ENCODE measurements at places on chromosomes 7 and 10.
A peak's percentile ranks its signal among the peaks of the same experiment; 100 is the strongest.

GRCh38 chr7:44386139-44386913 lies 60.9 kb upstream of the CAMK2B start:
- no peak for DNase-seq

DNA sequence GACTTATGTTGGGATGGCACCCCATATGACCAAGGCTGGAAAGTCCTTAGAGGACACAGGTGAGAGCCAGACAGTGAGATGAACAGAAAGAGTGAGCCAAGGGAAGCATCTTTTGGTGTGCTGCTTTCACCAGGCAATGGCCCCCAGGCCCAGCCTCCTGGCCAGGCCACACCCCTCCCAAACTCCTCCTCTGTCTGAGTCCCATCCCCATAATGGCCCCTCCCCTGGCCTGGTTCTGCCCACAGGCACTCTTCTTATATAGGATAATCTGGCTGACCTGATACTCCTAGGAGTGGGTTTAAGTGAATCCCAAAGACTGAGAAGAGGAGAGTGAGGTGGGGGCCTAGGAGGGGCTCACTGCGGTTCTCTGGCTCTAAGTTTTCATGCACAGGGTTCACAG lies 252.5 kb downstream of the RPS24 start:
- DNase-seq, result no peak

GRCh38 chr10:102646610-102647442 lies 2.5 kb downstream of the TRIM8 start:
- no peak for DNase-seq

GRCh38 chr10:121694327-121694965 lies 96.2 kb upstream of the FGFR2 start:
- DNase-seq, result no peak

- DNase-seq, result peak; percentile 11
Measured at GRCh38 chr10:6678211-6678803, 98.2 kb upstream of the PRKCQ start.

DNA sequence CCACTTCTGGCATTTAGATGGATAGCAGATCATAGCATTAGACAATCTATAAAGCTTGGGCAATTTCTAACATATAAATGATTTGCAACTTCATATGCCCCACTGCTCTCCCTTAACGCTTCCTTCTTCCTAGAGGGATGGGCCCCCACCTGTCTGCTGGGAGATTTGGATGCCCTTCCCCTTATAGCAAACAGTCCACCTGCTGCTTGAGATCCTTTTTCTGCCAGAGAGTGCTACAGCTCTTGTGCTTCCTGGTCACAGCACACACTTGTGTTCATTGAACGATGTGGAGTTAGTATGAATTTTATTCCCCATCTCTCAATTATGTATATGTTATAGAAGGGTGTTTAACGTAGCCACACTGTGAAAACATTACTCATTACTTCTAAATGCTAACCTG lies 10.4 kb upstream of the PCGF5 start:
- no peak for DNase-seq

GRCh38 chr7:66013938-66014337 lies 31.9 kb upstream of the GUSB start:
- peak; percentile 33 for DNase-seq

- DNase-seq, result no peak
Measured at GRCh38 chr7:157987906-157988305, 599.7 kb downstream of the PTPRN2 start.

DNA sequence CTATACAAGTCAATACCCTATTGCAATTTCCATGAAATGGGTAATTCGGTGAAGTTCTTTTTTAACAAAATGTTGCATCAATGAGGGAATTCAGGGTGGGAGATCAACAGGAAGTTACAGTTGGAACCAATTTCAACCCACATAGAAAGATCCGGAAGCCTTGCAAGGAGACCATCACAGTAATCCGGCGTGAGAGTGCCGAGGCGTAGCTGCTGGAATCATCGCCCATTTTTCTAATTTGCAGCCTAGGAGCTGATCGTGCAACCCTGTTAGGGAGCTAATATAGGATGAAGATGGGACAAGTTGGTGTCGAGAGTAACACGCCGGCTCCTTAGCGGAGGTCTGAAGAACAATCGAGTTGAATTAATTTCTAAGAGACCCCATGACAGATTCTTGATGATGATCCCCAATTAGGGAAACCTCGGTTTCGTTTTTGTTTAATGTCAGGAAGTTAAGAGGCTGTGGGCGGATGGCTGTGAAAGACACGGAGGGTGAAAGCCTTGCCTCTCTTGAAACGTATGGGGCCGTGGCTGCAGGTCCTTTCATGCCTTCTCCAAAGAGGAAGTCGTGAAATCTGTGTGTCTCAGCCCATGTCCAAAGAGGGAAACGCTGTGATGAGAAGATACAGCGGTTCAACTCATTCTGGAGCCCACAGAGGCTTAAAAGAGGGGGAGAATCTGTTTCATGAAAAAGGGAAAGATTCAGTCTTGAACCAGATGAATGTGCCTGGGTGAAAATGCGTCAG lies 51.2 kb upstream of the CARD11 start:
- no peak for DNase-seq

- no peak for DNase-seq
Measured at GRCh38 chr10:132208462-132209050, 21.8 kb downstream of the DPYSL4 start.

GRCh38 chr7:78535655-78536054 lies 737.1 kb downstream of the PHTF2 start:
- no peak for DNase-seq

DNA sequence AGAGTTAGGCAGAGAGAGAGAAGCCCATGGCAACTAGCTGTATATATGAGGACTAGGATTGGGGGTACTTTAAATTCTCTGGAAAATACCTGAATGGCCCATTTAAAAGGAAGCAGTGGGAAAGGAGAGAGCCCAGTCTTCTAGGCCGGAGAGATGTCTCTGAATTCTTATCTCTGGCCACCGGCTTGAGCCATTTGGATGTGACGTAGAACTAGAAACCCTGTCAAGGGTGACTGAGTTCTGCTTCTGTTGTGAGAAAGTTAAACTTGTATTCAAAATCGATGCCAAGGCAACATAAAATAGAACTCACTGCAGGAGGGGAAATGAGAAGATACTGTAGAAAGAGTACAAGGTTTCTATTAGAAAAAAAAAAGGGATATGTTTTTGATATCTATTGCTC lies 6.3 kb upstream of the GSTK1 start:
- DNase-seq, result no peak

All from right kidney (tissue), 9 donors.